A549 (cell line): ENCODE measurements at places on chromosomes 12 and 14.

GRCh38 chr12:111404362-111405148 lies 1.2 kb upstream of the SH2B3 start:
- DNase-seq = no peak

DNA sequence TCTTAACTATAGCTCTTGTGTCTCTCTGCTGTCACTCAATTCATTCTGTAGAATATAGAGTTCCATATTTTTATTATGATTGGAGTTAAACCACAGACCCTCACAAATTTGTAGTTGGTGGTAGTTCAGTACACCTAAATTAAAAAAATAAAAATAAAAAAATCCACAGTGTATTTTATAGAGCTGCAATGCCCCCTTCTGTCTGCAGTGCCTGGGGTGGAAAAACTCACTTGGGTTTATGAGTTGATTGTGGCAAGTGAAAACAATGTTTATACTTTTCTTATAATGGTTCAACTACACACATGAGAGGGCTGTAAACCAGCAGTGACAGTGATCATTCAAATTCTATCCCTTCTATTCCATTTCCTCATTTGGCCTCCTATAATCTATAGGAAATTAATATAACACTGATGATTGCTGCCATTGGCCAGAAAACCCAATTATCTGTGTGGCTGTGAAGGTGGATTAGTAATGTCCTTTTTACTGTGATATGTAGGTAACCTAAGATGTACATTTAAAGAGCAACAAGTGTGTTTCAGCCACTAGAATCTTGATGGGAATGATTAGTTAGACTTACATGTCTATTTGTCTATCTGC lies 166.9 kb upstream of the LRIG3 start:
- DNase-seq = no peak

DNA sequence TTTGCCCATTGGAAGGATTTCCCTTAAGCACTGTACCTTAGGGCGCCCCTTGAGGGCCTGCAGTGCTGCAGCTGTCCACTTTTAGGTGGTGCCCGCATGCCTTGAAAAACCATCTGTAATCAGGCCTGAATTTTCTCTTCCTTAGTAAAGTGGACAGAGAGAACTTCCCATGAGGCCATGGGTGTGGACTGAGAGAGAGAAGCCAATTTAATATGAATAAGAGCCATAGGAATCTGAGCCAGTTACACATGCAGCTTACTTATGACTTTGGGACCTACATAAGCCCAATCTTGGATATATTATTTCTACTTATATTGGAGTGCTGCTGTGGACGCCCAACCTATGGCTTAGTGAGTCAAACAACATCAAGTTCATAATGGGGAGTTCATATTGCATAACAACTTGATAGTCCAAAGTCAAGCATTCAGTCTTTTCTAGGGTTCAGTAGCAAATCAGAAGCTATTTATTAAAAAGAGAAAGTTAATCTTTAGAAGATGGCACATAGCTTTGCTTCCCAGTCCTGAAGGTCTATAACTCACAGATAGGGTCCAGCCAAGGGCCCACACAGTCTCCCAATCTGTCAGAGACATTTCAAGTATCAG lies 11.1 kb upstream of the ETV6 start:
- DNase-seq = no peak

GRCh38 chr12:118035190-118036041 lies 18.9 kb downstream of the RFC5 start:
- no peak for DNase-seq

- peak; percentile 76 for DNase-seq
Observed at GRCh38 chr12:122123051-122123760, 44.6 kb downstream of the MLXIP start.

- no peak for DNase-seq
Observed at GRCh38 chr12:128008341-128008740, 258.6 kb upstream of the TMEM132C start.
